Aorta (tissue), 5 donors: ENCODE measurements at places on chromosomes 3 and 15. TPM values are rescaled to one million over a fixed set of nuclear protein-coding genes. Genes with fewer than 3 reads are reported as not detected.

The KBTBD13 gene
- 1.5 TPM for total RNA-seq

The TMEM212 gene
- not detected for total RNA-seq

DNA sequence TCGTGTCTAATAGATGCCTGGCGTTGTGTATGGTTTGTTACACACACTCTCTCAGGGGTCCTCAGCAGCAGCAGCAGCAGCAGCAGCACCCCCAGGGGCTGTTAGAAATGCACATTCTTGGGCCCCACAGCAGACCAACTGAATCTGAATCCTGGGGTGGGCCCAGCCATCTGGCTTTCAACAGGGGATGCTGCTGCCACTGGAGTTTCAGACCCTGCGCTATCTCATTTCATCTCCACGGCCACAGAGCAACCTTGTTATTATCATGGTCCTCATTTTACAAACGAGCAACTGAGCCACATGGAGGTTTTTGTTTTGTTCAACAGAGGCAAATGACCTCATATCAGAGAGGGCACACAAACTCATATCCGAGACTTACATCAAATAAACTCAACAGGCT lies 47.7 kb downstream of the MGLL start:
- DNase-seq = peak; percentile 19

DNA sequence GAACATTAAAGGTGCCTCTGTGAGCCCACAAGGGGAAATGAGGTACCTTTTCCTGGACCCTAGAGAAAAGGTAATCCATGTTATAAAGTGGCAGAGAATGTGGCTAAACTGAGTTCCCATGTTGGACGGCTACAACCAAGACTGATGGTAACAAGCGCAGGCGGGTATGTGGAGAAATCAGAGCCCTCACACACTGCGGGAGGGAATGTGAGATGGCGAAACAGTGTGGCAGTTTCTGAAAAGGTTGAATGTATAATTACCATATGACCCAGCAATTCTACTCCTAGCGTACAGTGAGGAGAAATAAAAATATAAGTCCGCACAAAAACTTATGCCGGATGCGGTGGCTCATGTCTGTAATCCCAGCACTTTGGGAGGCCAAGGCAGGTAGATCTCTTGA lies 24.1 kb upstream of the SHISA5 start:
- DNase-seq = no peak

DNA sequence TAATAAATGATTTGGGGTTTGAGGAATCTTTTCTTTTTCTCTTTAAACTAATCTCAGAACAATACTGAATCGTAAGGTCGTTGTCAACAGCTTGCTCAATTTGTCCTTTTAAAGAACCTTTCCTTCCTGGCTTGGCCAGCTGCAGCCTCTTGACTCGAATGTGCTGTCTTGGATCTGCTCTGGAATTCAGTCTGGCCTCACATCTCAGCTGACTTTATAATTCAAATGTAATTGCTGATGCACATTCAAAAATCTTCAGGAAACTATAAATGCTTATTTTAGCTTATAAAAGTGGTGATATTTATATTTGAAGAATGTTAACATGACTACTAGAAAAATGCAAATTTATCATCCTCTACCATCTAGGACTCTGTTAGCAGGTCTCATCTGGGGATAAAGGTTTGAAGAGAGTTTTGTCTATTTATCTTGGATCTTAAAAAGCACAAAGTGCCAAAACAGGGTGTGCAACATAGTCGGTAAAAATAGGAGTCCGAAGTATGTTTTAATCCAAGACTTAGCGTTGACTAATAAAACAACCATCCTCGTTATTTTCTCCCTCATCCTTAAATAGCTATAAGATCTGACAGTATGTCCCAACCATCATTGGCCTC lies 1035.2 kb downstream of the MCTP2 start:
- DNase-seq = no peak

DNA sequence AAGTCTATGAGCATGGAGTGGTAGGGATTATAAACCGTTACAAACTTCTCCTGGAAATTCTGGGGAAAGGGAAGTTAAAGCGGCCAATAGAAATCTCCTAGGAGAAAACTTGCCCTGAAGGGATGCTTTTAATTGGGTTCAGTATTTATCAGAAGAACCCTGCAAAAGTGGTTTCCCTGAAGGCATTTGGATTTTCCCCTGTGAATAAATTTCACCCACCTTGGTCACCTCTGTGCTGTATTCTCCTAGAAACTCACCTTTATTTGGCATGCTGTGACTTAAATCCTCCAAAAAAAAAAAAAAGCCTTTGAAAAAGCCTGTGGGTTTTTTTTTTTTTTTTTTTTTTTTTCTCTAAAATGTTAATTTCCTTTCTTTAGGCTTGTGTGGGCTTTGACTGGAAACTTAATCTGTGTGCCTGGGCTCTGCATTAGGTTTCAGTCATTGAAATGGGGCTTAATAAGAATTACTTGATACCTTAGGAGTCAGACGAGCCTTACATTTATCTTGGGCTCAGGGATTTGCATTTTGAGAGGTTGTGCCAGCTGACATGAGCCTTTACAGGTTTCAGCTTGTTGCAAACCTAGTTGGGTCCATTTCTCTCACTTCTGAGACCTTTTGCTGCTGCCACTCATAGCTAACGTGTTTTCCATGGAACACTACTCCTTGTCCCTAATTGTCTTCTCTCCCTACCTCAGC lies 22.0 kb downstream of the TGFBR2 start:
- DNase-seq = no peak
